Inflammatory macrophage treated with lipopolysaccharide for 1 hour (primary cell): ENCODE measurements at places on chromosomes 5 and 9.

DNA sequence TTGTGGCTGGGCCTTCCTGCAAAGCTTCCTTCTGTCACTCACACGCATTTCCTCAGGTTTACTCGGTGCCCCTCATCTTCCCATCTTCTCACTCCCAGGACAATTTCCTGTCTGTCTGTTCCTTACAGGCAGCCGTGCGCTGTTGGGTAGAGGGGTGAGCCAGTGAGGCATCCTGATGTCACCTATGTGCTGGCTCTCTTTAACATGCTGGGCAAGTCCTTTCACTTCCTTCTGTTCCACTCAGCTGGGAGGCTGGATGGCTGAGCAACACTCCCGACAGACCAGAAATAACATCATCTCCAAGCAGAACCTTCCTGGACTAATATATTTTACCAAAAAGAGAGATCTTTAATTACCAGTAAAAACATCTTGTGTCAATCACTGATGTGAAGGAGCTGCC, 103.0 kb downstream of the HSD17B3 start:
- DNase-seq, result no peak

GRCh38 chr5:54207566-54207965, 102.8 kb downstream of the ARL15 start:
- no peak for DNase-seq

GRCh38 chr9:94127806-94128205, 43.5 kb downstream of the PTPDC1 start:
- peak; percentile 11 for DNase-seq

GRCh38 chr9:127104581-127105311, 17.7 kb downstream of the ANGPTL2 start:
- DNase-seq, result no peak

- no peak for DNase-seq
Observed at GRCh38 chr9:16039988-16040761, 487.3 kb downstream of the CCDC171 start.

DNA sequence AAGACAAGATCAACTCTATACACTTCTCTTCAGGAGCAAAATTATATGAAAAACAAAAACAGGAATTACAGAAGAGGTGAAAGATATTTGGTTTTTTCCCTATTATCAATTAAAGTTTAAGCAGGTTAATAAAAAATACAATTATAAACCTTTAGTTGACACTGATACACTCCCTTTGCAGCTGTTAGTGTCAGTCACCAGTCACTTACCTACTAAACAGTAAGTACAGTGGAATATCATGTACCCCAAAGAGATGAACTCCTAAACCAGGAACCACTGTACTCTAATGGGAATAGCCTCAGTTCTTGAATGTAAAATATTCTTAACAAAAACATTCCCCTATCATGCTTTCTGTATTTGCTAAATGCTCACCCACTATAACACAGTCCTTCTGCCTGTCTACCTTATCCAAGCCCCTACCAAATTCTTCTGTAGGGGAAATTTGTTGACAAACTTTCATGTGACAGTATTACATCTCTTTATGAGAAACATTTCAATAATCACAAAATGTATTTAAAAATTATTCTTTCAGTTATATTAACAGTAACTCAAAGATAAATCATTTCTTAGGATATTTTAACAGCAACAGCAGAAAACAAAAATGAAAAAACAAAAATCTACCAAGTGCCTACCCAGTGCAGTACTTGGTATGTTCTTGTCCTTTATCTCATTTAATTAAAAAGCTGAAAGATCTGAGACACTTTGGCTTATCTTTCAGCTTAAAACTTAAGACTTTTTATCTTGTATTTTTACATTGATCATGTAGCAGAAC, 212.8 kb downstream of the MLLT3 start:
- DNase-seq, result no peak

DNA sequence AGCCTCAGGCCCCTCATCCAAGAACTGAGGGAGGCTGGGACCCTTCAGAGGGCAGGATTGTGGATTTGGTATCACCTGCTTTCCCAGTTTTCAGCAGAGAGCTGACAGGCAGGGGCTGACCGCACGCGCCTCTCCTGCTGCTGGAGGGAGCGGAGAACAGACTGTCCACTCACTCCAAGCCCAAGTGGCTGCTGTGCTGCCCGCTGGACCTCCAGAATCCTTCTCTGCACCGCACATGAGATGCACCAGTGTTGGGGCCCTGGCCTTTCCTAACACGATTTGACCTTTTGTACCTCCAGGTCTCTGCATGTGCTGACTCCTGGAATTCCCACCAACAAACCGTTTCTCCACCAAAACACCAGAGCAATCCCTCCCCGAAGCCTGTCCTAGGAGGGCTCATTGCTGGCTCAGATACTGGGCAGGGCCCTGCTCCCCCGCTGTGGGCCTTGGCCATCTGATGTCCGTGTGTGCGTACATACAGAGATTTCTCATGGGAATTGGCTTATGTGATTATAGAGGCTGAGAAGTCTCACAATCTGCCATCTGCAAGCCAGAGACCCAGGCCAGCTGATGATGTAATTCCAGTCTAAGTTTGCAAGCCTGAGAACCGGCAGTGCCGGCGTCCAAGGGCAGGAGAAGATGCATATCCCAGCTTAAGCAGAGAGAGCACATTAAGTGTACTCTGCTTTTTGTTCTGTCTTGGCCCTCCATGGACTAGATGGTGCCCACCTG, 141.7 kb downstream of the GADD45G start:
- DNase-seq, result no peak

DNA sequence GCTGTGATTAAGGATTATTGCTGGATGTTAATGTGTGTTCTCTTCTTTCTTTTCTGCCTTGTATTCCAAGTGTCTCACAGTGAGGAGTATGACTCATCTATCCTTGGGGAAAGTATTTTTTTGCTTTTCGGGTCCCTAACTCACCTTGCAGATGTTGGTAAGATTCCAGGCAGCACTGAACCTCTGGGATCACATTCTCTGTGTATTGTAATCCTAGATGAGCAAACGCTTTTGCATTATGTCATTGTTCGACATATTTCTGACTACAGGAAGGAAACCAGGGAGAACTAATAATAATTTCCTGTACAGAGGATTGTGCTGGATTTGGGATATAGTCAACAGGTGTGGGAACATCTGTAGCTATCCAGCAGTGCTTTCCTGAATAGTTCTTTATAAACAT, 246.1 kb upstream of the TUT7 start:
- no peak for DNase-seq

DNA sequence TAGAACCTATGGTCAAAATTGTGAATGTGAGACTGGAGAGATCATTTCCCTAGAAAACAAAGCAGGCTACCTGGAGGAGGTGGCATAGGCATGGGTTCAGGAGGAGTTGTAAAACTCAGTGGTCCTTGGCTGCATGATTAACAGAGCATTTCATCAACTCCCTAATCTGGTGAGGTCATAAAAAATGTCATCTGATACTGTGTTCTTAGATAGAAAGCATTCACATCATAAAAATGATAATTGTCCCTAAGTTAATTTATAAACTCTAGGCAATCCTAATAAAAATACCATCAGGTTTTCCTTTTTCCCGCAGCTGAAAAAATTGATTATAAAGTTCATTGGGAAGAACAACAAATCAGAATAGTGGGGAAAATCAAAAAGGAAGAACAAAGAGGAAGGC, 60.6 kb upstream of the GALNT10 start:
- no peak for DNase-seq

DNA sequence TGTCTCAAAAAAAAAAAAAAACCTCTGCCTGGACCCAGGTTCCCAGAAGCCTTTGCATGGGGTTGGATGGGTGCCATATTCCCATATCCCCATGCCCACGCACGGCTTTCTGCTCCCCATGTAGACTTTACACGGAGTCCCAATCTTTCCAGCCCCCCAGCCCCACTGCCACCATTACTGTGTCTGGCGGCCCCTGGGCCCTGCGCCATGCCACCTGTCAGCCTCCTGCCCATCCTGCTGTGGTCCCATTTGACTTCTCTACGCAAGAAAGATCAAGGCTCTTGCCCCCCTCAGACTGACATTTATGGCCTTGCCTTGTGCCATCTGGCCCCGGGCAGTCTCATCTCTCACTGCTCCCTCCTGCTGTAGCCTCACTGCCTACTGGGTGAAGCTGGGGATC, 6.5 kb upstream of the AK1 start:
- no peak for DNase-seq

- DNase-seq, result peak; percentile 27
Observed at GRCh38 chr9:14323083-14323971, 9.4 kb upstream of the NFIB start.

DNA sequence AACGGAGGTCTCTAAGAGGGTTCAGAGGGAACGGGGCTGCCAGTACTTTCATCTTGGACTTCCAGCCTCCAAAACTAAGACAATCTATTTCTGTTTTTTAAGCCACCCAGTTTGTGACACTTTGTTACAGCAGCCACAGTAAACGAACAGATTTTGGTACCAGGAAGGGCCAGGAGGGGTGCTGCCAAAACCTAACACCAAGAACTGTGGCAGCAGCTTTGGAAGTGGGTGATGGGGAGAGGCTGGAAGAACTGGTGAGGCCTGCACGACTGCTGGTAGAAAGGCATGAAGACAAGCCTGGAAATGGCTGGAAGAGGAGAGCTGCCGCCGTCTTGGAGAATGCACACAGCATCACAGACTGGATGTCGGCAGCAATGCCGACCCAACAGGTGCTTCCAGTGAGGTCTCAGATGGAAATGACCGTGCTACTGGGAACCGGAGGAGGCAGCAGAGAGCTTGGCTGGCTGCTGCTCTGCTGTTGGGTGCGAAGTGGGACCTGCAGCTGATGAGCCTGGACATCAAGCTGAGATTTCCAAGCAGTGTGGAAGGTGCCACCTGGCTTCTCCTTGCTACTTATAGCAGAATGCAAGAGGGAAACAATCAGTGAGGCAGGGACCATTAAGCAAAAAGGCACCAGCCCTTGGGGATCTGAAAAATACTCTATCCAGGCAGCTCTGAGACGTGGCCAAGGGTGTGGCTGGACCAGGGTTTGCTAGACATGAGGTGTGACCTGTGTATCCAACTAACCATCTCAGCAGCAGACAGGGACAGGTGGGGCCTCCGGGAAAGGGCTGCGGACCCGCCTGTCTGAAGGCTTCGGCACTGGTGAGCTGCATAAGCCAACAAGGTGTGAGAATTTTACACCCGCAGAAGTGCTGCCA, 4.7 kb upstream of the TMEM210 start:
- DNase-seq, result peak; percentile 14
